Activated naive CD4-positive, alpha-beta T cell treated with anti-CD3 and anti-CD28 coated beads, Interleukin-2, amount 10 ng/mL, durations not matched to agents 7 days and 5 days (primary cell): ENCODE measurements at places on chromosomes 2 and 18.

DNA sequence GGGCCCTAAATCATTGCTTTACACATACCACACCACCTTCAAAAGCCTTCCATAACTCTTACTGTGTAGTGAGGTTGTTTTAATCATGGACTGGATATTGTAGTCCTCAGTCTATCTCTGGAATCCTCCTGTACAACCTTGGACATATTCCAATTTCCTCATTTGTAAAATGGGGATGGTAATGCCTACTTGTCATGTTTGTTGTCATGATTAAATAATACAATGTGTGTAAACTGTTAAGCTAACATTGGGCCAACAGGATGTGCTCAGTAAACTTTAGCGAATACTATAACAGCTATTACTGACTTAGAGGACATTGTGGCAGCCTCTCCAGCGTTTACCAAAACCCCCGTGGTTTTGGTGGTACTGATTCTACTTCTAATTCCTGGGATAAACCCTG, 74.7 kb upstream of the PTPRM start:
- DNase-seq, result no peak

- DNase-seq, result no peak
Measured at GRCh38 chr2:118197011-118197675, 108.9 kb downstream of the INSIG2 start.

DNA sequence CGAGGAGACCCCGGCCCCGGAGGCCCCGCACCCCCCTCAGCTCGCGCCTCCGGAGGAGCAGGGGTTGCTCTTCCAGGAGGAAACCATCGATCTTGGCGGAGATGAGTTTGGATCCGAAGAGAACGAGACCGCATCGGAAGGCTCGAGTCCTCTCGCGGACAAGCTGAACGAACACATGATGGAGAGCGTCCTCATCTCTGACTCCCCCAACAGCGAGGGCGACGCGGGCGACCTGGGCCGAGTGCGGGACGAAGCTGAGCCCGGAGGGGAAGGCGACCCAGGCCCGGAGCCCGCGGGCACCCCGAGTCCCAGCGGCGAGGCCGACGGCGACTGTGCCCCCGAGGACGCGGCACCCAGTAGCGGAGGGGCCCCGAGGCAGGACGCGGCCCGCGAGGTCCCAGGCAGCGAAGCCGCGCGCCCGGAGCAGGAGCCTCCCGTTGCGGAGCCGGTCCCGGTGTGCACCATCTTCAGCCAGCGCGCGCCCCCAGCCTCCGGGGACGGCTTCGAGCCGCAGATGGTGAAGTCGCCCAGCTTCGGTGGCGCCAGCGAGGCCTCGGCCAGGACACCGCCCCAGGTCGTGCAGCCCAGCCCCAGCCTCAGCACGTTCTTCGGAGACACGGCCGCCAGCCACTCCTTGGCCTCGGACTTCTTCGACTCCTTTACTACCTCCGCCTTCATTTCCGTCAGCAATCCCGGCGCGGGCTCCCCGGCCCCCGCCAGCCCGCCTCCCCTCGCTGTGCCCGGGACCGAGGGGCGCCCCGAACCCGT, 8.3 kb downstream of the TRAPPC12 start:
- DNase-seq, result no peak

DNA sequence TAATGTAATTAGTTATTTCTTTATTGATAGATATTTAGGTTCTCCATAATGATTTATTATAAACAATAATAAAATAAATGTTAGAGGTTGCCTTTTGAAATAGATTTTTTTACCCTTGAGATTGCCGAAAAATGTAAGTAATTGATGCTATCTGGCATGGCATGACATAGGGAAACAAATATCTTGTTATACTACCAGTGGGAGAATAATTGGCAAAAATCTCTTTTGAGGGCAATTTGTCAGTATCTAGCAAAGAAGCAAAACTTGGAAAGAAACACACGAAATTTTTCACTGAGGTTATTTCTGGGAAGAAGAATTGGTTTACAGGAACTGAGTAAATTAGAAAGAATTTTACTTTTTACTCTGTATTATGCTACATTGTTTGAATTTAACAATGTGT, 547.2 kb upstream of the SETBP1 start:
- no peak for DNase-seq

- DNase-seq, result no peak
Measured at GRCh38 chr18:9974279-9974915, 60.6 kb downstream of the VAPA start.

GRCh38 chr2:207932106-207932505, 93.2 kb downstream of the PLEKHM3 start:
- no peak for DNase-seq

- DNase-seq, result no peak
Measured at GRCh38 chr2:226702376-226702775, 97.2 kb downstream of the IRS1 start.

DNA sequence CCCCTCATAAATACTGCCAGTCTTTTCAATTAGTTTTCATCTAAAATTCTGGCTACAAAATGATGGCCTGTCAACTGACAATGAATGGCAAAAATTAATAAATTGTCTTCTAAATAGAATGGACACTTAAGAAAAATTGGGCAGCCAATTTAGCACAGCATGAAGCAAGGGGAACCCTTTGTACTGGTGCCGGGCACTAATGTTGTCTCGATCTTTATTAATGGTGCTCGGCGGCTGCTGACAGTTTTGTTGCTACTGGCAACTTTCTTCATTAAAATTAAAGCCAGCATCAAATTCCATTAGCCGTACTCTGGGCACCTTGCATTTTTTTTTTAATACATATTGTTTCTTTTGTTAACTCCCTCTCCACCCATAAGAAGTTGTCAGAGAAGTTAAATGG, 309.3 kb downstream of the GBX2 start:
- DNase-seq, result no peak

- no peak for DNase-seq
Measured at GRCh38 chr2:107354175-107354574, 468.2 kb upstream of the ST6GAL2 start.

- no peak for DNase-seq
Measured at GRCh38 chr2:71796174-71796593, 342.8 kb downstream of the DYSF start.

GRCh38 chr2:44155666-44156446, 12.8 kb upstream of the PPM1B start:
- DNase-seq, result no peak

DNA sequence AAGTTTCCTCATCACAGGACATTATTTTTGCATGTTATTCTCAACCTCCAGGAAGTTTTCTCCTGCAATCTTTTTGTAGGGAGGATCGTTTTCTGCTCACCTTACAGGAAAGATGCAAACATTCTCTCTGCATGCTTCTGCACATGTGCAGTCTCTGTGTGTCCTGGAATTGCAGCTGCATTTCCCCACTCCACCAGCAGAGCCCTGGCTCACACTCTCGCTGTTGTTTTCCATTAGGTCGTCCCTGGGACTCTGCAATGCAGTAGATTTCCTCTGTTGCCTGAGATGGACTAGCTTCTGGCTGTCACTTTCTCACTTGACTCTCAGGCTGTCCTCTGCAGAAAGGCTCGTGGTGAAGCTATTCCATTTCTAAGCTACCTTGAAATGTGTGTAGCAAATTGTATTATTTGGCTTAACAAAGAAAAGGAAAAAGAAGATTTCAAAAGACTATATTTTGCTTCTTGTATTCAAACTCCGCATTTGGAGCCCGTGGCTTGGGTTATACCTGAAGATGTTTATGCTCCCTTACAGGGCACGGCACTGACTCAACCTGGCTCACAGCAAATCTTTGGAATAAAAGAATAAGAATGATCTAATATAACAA, 346.7 kb downstream of the RAD51AP2 start:
- no peak for DNase-seq

DNA sequence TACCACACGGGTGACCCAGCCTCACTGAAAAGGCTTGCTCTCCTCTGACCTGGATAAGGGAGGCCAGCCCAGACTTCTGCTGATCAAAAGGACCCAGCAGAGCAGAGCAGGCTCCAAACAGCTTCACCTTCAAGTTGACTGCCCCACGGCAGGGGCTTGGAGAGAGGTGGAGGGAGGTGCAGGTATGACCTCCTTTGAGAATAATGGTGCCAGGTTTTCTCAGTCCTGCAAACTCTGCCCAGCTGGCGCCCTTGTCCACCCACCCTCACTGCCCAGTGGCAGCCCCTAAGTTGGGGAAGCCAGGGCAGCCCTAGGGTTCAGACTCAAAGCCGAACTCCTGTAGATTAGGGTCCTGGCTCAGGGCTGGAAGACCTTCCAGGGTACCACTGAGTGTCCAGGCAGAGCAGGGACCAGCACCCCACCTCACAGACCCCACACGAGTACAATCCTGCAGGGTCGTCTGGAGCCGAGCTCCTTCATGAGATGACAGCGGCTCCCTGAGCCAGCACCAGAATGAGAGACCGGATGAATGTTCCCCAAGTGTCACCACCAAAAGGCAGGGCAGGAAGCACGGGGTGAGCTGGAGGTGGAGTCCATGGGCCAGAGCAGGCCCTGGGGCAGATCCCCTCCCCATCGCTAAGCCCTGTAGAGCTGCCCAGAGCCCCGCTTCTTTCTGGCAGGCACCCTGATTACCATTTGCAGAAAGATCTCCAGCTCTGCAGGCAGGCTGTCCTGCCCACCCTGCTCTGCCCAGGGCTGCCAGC, 3.6 kb upstream of the GPC1 start:
- peak; percentile 11 for DNase-seq

GRCh38 chr18:44957461-44957860, 276.8 kb downstream of the SETBP1 start:
- DNase-seq, result no peak

GRCh38 chr2:199455545-199456382, 2.0 kb downstream of the SATB2 start:
- DNase-seq, result no peak

- DNase-seq, result no peak
Measured at GRCh38 chr2:163553601-163554000, 182.2 kb downstream of the FIGN start.

DNA sequence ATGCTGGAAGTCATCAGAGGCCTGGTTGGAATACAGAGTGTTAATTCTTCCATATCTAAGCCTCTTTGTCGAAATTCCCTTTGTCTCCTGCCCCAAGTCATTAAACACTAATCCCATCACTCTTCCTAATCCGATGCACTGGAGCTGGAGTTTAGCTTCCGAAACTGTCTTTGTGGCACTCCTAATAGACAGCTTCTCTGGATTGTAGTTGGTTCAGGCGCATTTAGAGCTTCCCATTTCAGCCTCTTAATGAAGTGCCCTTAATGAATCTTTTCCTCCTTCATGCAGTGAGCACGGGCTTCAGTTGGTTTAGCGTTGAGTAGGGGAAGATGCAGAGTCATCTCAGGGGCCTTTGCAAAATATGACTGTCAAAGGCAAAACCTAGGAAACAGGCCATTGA, 72.2 kb upstream of the MEIS1 start:
- DNase-seq, result no peak

- no peak for DNase-seq
Measured at GRCh38 chr2:207334624-207335371, 169.1 kb upstream of the KLF7 start.

GRCh38 chr2:227179988-227180685, 15.7 kb downstream of the COL4A3 start:
- DNase-seq, result no peak

GRCh38 chr18:62288665-62289008, 36.5 kb upstream of the TNFRSF11A start:
- DNase-seq, result no peak

DNA sequence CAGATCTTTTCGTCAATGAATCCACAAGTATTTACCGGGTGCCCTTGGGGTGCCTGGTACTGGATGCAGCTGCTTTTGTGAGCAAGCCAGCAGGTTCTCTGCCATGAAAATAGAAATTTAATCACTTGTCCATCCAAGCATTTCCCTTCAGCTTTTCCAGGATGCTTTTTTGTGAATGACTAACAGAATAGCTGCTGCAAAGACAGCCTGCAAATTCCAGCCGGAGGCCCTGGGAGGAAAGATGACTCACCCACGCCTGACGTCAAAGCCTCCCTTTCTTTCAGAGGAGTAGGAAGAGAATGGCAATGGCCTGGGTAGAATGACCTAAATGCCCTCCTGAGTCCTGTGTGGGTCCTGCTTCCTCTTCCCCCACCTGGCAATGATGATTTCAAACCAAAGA, 111.9 kb downstream of the AP1S3 start:
- DNase-seq, result no peak

- no peak for DNase-seq
Measured at GRCh38 chr18:31508781-31509180, 10.8 kb downstream of the DSG2 start.

GRCh38 chr2:208031608-208032019, 6.3 kb upstream of the PLEKHM3 start:
- no peak for DNase-seq

- DNase-seq, result no peak
Measured at GRCh38 chr2:133418021-133418420, 150.2 kb downstream of the NCKAP5 start.

DNA sequence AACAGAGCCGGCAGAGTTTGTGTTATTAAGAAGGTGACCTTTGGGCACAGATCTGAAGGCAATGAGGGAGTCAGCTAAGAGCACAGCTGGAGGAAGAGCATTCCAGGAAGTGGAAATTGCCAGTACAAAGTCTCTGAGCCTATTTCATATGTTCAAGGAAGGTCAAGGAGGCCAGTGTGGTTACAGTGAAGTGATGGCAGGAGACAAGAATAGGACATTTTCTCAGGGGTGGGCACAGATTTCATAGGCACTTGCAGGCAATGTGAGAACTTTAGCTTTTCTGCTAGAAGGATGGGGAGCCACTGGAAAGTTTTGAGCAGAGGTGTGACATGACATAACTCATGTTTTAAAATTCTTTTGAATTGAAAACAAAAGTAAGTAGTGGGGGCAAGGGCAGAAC, 50.3 kb downstream of the ARHGAP25 start:
- no peak for DNase-seq

DNA sequence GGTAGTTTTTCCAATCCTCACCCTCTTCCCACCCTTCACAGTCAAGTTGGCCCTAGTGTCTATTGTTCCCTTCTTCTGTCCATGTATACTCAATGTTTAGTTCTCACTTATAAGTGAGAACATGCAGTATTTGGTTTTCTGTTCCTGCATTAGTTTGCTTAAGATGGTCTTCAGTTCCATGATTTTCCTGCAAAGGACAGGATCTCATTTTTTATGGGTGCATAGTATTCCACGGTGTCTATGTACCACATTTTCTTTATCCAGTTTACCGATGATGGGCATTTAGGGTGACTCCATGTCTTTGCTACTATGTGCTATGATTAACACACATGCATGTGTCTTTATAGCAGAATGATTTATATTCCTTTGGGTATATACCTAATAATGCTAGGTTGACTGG, 104.4 kb downstream of the STRN start:
- no peak for DNase-seq

- DNase-seq, result no peak
Measured at GRCh38 chr18:9156604-9157249, 20.1 kb downstream of the ANKRD12 start.

DNA sequence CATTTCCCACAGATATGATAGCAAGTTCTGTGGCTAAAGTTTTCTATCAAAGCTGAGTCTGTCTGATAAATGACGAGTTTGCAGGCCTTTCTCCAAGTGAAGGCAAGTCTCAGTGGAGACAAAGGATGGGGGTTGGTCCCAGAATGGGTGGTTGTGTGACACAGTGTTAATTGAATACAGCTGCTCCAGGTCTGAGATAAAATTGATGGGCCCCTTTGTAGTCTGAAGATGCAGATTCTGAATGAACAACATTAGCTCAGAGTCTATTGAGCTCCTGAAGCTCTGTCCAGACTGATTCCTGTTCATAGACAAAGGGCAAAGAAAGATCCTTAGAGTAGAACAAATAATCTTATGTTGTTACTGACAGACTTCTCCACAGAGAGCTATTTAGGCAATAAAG, 296.9 kb upstream of the CYRIA start:
- DNase-seq, result no peak

GRCh38 chr2:69604026-69604678, 39.4 kb downstream of the AAK1 start:
- DNase-seq, result no peak
